ENCODE measurements at places on chromosomes 2 and 18.

DNA sequence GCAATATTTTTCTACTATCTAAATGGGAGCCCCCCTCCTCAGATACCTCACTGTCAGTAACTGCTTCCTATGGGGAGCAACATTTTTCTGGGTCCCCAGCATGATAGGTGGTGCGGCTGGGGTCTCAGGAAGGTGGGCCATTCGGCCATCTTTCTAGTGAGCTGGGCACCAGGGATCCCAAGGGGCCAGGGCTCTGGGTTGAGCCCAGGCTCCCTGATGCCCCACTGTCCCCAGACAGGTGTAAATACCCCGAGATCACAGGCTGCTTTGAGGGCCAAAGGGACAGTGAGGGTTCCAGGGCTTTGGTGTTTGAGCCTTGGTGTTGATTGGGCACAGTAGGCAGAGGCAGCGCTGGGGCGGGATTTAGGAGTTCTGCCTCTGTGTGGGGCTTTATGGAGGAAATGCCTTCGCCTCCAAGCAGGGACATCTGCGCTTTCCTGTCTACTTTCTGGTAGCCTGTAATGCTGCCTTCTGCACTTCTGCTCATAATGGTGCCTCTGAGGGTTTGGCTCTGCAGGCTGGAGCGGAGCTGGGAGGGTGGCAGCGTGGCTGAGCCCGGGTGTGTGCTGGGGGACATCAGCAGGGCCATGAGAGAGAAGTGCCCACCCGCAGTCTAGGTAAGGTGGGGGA is 5.3 kb downstream of the ITM2C start:
- DNase-seq = no peak

- no peak for DNase-seq
Observed at GRCh38 chr2:226845386-226846116, 9.7 kb downstream of the RHBDD1 start.

DNA sequence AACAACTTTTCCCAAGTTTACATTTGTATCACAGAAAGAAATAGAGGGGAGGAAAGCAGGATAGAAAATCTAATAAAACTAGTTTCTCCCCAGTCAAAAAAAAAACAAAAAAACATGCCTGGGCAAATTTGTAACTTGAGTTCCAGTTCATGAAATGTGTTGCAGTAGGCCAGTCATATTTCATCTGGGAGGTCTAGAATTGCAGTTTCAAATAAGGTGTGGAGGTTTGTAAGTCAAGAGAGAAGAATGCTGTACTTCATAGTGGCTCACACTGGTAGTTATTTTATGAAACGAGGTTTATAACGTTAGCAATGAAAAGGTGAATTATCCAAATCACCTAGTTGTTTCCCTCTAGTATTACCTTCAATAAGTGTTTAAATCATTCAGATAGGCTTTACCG is 1313.9 kb upstream of the SLC39A10 start:
- no peak for DNase-seq

DNA sequence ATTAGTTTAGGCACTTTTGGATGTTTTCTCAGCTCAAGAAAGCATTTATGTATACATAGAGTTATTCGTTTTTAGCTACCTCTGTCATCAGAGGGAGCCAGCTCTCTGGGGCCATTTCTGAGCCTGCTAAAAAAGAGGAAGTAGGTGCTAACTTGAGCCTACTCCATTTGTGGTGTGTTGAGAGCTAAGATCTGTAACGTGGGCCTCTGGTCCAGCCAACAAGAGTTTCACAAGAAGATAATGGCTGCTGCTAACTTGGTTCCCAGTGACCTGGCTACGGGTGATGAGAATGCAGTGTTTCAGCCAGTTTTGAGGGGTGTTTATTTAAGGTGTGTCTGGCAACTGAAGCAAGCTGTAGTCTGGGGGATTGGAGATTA is 182.5 kb downstream of the PRKCE start:
- DNase-seq = no peak

GRCh38 chr2:123514613-123515207 is 510.4 kb upstream of the CNTNAP5 start:
- DNase-seq = no peak

DNA sequence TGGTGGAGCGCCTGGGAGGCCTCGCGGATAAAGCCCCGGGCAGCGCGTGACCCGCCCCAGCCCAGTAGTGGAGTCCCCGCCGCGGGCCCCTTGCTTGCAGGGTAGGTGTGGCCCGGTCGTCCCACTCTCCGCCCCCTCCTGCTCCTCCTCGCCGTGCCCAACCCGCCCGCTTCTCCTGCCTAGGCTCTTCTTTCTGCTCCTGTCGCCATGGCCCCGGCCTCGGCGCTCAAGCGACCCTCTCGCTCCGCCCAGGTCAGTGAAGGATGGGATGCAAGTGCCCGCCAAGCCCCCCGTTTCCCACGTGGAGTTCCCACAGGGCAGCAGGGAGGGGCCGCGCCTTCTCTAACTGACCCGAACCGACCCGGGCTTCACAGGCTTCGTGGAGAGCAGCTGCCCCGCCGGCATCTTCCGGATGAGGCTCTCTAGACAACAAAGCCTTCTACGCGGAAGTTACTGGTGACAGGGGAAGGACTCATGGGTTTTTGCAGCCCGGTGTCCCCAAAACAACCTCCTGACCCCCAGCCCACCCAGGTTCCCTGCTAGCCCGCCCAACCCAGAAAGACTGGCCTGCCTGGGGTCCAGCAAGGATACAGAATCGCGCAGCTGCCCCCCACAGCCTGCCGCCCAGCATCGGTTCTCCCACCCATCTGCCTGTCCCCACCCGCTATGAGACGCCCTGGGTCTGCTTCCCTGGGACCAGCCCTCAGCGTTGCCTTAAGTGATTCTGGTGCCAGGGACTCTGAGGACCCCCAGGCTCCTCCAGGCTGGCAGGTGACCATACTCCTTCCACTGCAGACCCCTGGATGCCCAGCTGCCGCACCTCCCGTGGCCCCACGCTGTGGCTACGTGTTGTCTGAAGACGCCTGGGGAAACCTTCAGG is 32.8 kb downstream of the TTC32 start:
- peak; percentile 16 for DNase-seq

DNA sequence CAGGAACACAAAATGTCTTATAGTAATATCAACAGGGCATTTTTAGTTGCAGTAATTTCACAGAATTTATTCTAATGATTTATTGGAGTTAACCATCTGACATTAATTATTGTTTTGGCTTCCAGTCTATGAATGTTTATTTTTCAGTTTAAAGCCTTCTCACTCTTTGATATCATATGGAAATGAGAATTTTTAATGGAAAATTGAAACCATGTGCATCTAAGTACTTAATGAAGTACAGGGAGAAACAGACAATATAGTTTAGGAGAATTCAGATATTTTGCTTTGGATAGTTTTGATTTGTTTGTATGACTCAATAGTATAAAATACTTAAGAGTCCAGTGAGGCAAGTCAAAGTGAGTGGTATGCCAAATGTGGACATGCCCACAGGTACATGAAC is 126.1 kb downstream of the OLA1 start:
- no peak for DNase-seq

GRCh38 chr2:130875935-130876334 is 39.2 kb downstream of the ARHGEF4 start:
- DNase-seq = no peak

GRCh38 chr18:68937029-68937599 is 139.2 kb downstream of the CCDC102B start:
- no peak for DNase-seq

GRCh38 chr2:143486976-143487375 is 357.8 kb downstream of the ARHGAP15 start:
- DNase-seq = no peak

- no peak for DNase-seq
Observed at GRCh38 chr2:40249577-40249976, 202.3 kb downstream of the SLC8A1 start.

DNA sequence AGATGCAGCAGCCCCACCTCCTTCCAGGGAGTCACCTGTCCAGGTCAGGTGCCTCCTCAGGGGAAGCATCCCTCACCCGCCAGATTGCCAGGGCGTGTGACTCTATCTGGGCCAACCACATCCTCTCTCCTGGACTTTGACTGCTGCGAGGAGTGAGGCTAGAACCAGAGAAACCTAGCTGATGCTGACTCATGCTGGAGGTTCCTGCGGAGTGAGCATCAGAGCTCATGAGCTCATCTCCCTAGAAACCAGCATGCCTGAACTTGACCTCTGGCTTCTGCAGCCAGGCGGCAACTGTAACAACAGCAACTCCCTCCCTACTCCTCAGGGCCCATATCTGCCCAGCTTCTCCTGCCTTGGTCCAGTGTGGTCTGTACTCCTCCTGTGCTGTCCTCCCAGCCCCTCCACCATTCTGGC is 28.3 kb upstream of the NT5DC4 start:
- peak; percentile 97 for DNase-seq

- DNase-seq = peak; percentile 46
Observed at GRCh38 chr2:127695491-127696472, 5.5 kb upstream of the SFT2D3 start.

GRCh38 chr2:25190536-25190935 is 22.2 kb upstream of the POMC start:
- no peak for DNase-seq

DNA sequence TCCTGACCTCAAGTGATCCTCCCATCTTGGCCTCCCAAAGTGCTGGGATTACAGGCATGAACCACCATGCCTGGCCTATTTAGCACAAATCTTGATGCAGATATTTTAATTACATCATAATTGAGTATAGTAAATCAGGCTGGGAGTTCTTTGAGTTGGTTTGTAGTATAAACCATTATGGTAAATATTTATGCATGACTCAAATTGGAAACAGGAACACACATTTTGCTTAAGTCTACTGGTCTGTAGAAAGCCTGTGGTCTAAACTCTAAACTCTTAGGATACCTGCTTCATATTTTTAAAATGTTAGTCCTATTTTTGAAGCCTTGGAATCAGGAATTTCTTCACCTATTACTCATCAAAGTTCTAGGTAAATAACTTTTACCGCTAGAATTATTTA is 16.8 kb downstream of the ASXL3 start:
- DNase-seq = no peak
